ENCODE measurements at places on chromosomes 7 and 10.

DNA sequence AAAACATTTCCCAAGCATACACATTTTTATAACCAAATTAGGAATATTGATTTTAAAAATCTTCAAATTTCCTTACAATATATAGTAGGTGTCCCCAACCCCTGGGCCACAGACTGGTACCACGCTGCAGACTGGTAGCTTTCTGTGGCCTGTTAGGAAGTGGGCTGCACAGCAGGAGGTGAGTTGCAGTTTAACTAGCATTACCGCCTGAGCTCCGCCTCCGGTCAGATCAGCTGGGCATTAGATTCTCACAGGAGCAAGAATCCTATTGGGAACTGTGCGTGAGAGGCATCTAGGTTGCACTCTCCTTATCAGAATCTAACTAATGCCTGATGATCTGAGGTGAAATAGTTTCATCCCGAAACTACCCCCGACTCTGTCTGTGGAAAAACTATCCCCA lies 62.1 kb downstream of the ZWINT start:
- no peak for DNase-seq

- no peak for DNase-seq
Measured at GRCh38 chr10:31143331-31143935, 111.8 kb upstream of the ZNF438 start.

DNA sequence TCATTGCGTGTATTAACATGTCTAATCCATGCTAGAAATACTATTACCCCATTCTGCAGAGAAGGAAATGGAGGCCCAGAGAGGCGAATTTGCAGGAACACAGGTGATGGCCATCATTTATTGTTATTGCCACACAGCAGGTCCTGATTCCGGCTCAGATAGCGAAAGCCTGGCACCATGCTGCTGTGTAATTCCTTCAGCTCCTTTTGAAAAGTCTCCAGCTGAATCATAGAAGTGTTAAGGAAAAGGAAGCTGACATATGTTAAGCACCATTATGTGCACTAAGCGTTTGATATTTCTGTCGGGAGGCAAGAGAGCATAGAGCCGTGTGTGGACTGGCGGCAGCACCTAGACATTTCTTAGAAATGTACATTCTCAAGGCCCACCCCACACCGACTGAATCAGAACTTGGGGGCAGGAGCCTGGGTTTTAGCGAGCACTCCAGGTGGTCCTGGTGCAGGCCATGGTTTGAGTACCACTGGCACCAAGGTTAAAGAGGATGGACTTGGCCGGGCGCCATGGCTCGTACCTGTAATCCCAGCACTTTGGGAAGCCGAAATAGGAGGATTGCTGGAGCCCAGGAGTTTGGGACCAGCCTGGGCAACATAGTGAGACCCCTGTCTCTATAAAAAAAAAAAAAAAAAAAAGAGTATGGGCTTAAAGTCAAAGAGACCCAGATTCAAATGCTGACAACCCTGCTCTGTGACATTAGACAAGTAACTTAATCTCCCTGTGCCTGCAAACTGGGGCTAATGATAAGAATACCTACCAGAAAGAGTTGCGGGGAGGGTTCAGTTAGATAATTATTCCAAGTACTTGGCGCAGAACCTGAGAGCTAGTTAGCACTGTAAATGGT lies 52.2 kb downstream of the UNC5B start:
- DNase-seq, result no peak

DNA sequence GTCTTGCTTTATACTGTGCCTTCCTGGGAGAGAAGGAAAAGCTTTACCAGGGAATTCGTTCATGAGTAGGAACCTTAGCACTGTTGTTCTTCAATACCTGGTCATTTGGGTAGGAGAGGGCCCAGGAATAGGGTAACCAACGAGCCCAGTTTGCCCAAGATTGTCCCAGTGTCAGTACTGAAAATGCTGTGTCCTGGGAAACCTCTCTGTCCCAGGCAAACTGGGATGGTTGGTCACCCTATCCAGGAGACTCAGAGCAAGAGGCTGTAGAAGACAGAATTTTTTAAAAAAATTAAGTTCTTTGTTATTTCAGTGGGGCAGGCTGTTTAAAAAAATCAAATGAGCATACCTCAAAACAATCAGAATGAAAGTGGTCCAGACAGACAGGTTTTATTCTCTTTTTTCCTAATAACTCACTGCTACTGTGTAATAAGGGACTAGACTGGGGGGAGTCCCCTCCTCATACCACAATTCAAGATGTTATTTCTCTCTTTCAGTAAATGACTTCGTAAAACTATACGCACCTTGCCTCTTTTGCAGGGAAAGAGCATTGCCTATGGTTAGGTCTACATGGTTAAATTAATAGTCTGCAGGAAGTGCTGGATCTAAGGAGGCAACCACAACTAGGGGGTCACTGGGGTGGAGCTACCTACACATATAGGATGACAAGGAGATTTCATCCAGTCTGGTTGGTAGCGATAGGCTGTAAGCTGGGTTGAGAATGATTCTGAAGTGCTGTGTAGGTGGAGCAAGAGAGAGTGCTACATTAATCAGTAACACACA lies 41.1 kb upstream of the FAM133B start:
- no peak for DNase-seq

- no peak for DNase-seq
Measured at GRCh38 chr7:110877016-110877415, 213.9 kb upstream of the LRRN3 start.

DNA sequence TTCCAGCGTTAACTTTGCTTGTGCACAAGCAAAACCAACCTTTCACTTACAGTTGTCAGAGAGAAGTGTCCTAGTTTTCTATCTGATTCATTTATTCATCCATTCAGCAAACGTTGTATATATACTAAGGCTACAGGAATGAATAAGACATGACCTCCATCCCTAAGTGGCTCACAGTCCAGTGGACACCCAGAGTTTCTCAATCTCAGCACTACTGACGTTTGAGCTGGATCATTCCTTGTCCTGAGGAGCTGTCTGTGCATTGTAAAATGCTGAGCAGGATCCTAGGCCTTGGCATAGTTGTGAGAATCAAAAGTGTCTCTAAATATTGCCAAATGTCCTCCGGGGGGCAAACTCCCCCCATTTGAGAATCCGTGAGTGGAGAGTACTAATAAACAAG lies 166.7 kb upstream of the PRKCQ start:
- DNase-seq, result no peak

DNA sequence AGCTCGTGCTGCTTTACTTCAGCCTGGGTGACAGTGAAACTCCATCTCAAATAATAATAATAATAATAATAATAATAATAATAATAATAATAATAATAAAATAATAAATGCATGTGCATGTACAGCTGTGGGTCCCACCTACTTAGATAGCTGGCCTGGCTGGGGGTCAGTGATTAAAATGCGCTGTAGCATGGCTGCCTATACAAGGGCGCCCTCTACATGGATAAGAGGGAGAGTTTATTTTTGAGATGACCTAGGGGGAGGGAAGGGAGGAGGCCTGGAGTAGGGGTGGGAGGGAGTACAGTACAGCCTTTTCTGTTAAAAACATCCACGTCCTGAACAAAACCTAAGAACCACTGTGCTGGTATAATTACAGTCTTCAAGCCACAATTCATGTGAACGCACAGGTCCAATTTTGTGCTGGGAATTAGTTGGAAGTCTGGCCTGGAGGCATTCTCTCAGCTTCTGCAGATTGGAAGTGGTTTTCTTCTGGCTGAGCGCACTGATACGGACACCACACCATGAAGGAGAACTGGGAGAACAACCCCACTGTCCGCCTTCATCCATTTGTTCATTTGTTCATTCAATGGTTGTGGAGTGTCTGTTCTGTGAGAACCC lies 146.5 kb downstream of the TMEM178B start:
- no peak for DNase-seq

Measured in brain pericyte (primary cell).